Gastroesophageal sphincter (tissue), 4 donors: ENCODE measurements at places on chromosomes 11 and 22. TPM values are rescaled to one million over a fixed set of nuclear protein-coding genes. Genes with fewer than 3 reads are reported as not detected.

- ATAC-seq, result no peak
Observed at GRCh38 chr11:110566577-110566976, 136.8 kb downstream of the FDX1 start.

- no peak for ATAC-seq
Observed at GRCh38 chr11:78438298-78438975, 20.8 kb upstream of the GAB2 start.

GRCh38 chr11:19602406-19602805 is 110.2 kb upstream of the NAV2 start:
- ATAC-seq, result no peak

GRCh38 chr11:34181251-34181650 is 75.8 kb downstream of the NAT10 start:
- no peak for ATAC-seq

The LGALS12 gene
- total RNA-seq, result 0.47 TPM
